Stimulated activated CD8-positive, alpha-beta memory T cell treated with anti-CD3 and anti-CD28 coated beads, Interleukin-4, amount 100 ng/mL, for 4 hours (primary cell): ENCODE measurements at places on chromosomes 12 and 14.

DNA sequence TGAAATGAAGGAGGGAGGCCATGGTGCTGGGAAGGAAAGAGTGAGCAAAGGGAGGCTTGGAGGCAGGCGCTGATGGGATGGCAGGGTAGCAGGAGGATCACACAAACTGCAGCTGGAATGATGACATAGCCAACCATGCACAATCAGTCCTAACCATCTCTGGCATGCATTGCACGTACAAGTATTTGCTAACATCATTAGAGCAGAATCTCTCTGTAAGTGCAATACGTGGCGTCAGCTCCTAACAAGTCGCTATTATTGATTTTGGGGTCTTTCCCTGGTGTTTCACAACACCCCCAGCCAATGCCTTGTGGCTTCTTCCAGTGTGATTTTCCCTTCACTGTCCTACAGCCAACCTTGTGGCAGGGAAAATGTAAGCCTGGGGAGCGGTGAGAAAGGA lies 18.5 kb downstream of the BDKRB1 start:
- DNase-seq: no peak

- DNase-seq: no peak
These were observed 175.2 kb downstream of the PAWR start for GRCh38 chr12:79515530-79515935.

DNA sequence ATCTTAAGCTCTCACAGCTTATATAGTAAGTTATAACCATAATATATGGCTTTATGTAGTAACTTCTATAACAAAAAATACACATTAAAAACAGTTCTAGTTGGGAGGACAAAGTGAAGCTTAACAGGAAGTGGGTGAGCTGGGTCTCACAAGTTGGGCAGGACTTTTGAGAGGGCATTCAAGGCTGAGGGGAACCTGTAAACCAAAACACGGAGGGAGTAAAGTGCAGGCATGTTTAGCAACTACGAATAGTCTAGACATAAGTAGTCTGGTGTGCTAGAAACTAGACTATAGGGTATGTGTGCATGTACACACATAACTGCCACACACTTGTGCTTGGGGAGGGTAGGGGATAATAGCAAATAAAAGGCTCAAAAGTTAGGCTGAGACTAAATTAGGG lies 14.2 kb upstream of the NEK9 start:
- no peak for DNase-seq

DNA sequence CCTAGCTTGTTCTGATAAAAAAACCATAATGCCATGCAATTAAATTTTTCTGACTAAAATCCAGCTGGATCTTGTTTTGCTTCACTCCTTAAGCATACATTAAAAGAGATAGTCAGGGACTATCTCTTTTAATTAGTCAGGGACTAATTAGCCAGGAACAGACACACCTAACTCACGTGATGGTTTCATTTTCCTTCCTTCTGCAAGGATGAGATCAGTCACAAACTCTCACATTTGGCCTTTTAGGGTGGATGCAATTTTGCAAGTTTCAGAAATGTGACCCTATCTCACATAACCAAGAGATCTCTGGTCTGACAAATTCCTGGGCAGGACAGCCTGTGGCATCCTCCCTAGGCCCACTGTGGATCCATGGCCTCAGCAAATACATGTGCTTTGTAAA lies 62.4 kb downstream of the SETD3 start:
- no peak for DNase-seq
